Endothelial cell (in vitro differentiated cells): ENCODE measurements at places on chromosomes 7 and 10. TPM values are rescaled to one million over a fixed set of nuclear protein-coding genes. Genes with fewer than 3 reads are reported as not detected.

- no peak for DNase-seq
These were observed 101.4 kb downstream of the SEMA3E start for GRCh38 chr7:83547526-83547925.

GRCh38 chr7:131021902-131022301 lies 287.9 kb upstream of the KLF14 start:
- no peak for DNase-seq

GRCh38 chr10:26211781-26212444 lies 4.7 kb upstream of the GAD2 start:
- DNase-seq = no peak

DNA sequence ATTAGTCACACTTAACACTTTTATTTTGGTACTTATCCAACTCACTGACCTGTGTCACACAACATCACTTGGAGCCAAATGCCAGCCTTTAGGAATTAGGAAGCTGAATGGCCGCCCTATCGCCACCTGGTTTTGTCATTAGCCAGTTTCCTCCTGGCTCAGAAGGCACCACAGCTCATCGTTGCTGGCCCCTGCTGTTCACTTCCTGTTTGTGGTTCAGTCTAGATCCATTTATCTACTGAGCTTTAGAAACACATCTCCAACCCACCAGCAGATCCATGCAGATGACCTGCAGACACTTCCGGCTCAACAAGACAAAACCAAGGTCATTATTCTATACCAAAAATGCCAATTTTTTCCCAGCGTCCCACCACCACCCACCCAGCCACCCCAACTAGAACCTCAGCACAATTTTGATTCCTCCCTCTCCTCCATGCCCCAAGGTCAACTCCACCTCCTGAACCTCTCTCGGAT lies 193.5 kb upstream of the NEBL start:
- no peak for DNase-seq

DNA sequence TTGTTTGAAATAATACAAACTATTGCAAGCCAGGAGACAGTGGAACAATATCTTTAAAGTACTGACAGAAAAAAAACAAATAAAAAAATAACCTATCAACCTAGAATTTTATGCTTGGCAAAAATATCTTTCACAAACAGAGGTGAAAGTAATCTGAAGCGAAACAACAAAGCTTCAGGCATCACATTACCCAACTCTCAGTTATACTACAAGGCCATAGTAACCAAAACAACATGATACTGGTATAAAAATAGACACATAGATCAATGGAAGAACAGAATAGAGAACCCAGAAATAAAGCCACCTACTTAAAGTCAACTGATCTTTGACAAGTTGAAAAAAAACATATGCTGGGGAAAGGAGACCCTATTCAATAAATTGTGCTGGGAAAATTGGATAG lies 26.5 kb upstream of the HECW1 start:
- no peak for DNase-seq

- no peak for DNase-seq
These were observed 176.0 kb upstream of the NAMPT start for GRCh38 chr7:106460792-106461254.

DNA sequence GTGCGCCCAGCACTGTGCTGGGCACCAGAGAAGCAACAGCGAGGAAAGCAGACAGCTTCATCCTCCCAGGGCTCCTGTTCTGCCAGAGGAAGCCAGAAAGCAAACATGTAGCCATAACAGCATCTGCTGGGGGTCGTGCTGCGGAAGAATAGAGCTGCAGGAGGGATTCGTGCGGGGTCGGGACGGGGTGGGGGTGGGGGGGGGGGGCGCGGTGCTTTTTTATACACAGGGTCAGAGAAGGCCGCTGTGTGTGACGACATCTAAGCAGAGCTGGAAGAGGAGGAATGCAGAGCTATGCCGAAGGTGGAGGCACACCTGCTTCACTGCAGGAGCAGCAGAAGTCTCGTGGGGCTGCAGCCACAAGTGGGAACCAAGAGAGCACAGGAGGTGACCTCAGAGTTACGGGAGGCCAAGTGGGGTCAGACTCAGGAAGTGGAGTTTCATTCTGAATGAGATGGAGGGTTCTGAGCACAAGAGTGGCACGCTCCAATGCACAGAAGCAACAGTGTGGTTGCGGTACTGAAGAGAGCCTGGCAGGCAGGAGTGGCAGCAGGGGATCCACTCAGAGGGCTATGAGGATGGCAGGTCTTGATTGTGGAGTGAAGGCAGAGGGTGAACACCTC lies 11.1 kb downstream of the PKD1L1 start:
- DNase-seq = no peak

GRCh38 chr7:24869572-24869971 lies 110.4 kb downstream of the OSBPL3 start:
- DNase-seq = no peak

- no peak for DNase-seq
These were observed 6.8 kb upstream of the NAT16 start for GRCh38 chr7:101186844-101187428.

DNA sequence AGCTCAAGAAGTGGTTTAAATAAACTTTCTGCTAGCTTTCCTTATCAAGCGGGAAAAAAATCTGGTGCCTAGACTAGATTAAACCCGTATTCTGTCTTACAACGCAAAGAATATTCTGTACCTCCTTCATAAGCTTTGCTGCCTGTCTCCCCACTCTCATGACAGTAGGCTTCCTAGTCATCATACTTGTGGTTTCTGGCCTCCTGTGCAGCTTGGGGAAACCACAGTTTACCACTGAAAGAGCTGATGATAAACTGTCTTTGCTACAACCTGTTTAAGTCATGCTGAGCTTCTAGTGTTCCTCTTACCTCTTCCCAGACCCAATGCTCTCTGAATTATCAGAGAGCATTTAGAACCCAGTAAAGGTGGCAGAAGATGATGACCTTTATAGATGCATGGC lies 55.0 kb downstream of the PODXL start:
- DNase-seq = no peak

OPN4 gene
- total RNA-seq = not detected

PPP1R3C gene
- total RNA-seq = 0.31 TPM

UTF1 gene
- total RNA-seq = 0.38 TPM

VSTM4 gene
- total RNA-seq = 0.38 TPM

SYT15B gene
- total RNA-seq = not detected
